ENCODE measurements at places on chromosomes 11 and 22. TPM values are rescaled to one million over a fixed set of nuclear protein-coding genes. Genes with fewer than 3 reads are reported as not detected.

Gene PI4KA
- 92.3 TPM for total RNA-seq

Gene CD3G
- not detected for total RNA-seq

DNA sequence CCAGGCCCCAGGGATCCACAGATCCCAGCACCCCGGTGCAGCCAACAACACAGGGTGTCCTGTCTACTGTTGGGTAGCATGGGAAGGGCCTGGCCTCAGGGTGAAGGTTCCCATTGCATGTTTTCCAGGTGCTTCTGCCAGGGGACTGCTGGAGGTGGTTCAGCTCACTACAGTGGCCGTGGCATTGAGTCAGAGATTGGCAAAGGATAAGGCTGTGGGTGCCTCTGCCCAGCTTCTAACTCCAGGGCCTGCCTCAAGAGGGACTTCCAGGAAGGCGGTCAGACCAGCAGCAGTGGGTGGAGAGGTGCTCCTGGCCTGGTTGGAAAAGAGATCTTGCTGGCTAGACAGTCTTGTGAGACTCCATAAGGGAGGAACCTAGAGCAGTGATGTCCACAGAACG is 20.9 kb downstream of the CSNK1E start:
- H3K4me1 ChIP-seq, result peaks cover 22% of the 10 kb centered on the region
- H3K4me3 ChIP-seq, result no peak overlapping the region
- H3K27ac ChIP-seq, result no peak overlapping the region
- no peaks in the 10 kb centered on the region for H3K27me3 ChIP-seq
- DNase-seq, result no peak

- H3K4me3 ChIP-seq, result no peak overlapping the region
- H3K36me3 ChIP-seq, result no peaks in the 10 kb centered on the region
- no peaks in the 10 kb centered on the region for H3K27me3 ChIP-seq
- no peak for DNase-seq
- H3K4me1 ChIP-seq, result peaks cover 53% of the 10 kb centered on the region
- peak overlapping the region; percentile 46 for H3K27ac ChIP-seq
Measured at GRCh38 chr11:102187416-102188151, 77.3 kb downstream of the YAP1 start.

- H3K27me3 ChIP-seq, result peaks cover 43% of the 10 kb centered on the region
- H3K4me1 ChIP-seq, result no peaks in the 10 kb centered on the region
- DNase-seq, result peak; percentile 88
- no peak overlapping the region for H3K4me3 ChIP-seq
- H3K36me3 ChIP-seq, result no peaks in the 10 kb centered on the region
Measured at GRCh38 chr22:48943567-48944432, 883.9 kb downstream of the BRD1 start.

GRCh38 chr22:18136563-18137320 is 13.2 kb upstream of the USP18 start:
- H3K4me1 ChIP-seq, result no peaks in the 10 kb centered on the region
- H3K4me3 ChIP-seq, result no peak overlapping the region
- no peak for DNase-seq
- no peaks in the 10 kb centered on the region for H3K27me3 ChIP-seq
- H3K36me3 ChIP-seq, result peaks cover 8% of the 10 kb centered on the region

- no peaks in the 10 kb centered on the region for H3K27me3 ChIP-seq
- no peak overlapping the region for H3K4me3 ChIP-seq
- peaks cover 5% of the 10 kb centered on the region for H3K4me1 ChIP-seq
- DNase-seq, result no peak
- H3K36me3 ChIP-seq, result no peaks in the 10 kb centered on the region
Measured at GRCh38 chr11:68658661-68659060, 25.7 kb upstream of the GAL start.

DNA sequence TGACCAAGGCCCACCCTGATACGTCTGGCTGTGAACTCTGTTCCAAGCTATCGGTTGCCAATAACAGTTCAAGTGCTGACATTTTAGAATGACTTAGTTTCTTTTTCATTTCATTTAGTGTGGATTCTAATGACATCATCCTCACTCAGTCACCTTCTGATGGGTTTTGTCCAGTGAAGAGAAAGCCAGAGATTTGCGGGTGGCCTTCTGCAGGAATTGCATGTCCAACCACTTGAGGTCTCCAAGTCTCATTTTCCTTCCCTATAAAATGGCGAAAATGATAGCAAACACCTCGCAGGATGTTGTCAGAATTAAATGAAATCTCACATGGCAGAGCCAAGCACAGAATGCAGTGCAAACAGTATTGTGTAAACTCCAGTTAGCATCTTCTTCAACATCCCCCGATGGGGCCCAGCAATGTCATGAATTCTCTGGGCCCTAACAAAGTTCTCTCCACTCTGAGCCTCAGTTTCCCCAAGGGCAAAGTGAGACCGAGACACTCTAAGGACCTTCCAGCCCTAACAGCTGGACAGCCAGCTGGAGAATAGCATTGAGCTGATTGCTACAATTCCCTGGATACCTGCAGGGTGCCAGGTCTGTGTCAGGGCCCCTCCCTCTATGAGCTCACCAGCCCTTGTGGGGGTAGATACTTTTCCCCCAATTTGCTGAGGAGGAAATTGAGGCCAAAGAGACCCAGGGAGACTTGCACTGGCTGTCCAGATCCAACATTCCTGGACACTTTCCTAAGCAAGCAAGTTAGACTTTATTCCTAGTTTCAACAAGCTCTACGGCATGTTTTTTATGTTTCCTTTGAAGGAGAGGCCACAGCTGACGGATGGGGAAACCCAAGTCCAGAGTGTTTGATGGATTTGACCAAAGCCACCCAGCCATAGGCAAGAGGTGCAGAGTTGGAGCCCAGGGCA is 286.7 kb downstream of the MN1 start:
- H3K4me1 ChIP-seq, result peaks cover 10% of the 10 kb centered on the region
- DNase-seq, result no peak
- no peaks in the 10 kb centered on the region for H3K36me3 ChIP-seq
- H3K27me3 ChIP-seq, result no peaks in the 10 kb centered on the region

DNA sequence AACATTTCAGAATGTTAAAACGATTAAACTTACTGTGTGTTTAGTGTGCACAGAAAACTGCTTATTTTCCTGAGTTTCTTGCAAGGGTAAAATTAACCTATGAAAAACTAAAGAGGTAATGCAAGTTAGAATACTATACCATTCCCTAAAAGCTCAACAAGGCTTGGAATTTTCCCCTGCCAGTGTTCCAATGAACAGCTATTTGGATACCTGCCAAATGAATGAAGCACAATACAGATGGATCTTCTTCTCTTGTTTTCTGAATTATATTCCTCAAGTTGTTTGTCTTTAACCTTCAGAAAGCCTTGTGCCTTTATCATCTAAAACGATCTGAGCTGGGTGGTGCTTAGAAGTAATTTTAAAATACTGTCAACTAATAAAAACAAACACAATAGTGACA is 204.5 kb downstream of the LRRC4C start:
- H3K27me3 ChIP-seq, result no peaks in the 10 kb centered on the region
- H3K4me1 ChIP-seq, result no peaks in the 10 kb centered on the region
- no peak overlapping the region for H3K27ac ChIP-seq
- no peaks in the 10 kb centered on the region for H3K36me3 ChIP-seq

GRCh38 chr11:73361953-73362776 is 14.0 kb upstream of the RELT start:
- peaks cover 64% of the 10 kb centered on the region for H3K36me3 ChIP-seq
- no peak for DNase-seq
- H3K27ac ChIP-seq, result no peak overlapping the region
- peaks cover 28% of the 10 kb centered on the region for H3K4me1 ChIP-seq
- H3K4me3 ChIP-seq, result no peak overlapping the region

- H3K27me3 ChIP-seq, result peaks cover 11% of the 10 kb centered on the region
- no peak overlapping the region for H3K4me3 ChIP-seq
- no peaks in the 10 kb centered on the region for H3K36me3 ChIP-seq
- H3K4me1 ChIP-seq, result no peaks in the 10 kb centered on the region
- no peak overlapping the region for H3K27ac ChIP-seq
- DNase-seq, result no peak
Measured at GRCh38 chr22:34760276-34761008, 305.5 kb upstream of the ISX start.

GRCh38 chr11:33256031-33256812 is 959 bp upstream of the HIPK3 start:
- H3K27me3 ChIP-seq, result no peaks in the 10 kb centered on the region
- no peaks in the 10 kb centered on the region for H3K36me3 ChIP-seq
- peak overlapping the region; percentile 92 for H3K4me3 ChIP-seq
- H3K27ac ChIP-seq, result peak overlapping the region; percentile 96
- H3K4me1 ChIP-seq, result peaks cover 25% of the 10 kb centered on the region

DNA sequence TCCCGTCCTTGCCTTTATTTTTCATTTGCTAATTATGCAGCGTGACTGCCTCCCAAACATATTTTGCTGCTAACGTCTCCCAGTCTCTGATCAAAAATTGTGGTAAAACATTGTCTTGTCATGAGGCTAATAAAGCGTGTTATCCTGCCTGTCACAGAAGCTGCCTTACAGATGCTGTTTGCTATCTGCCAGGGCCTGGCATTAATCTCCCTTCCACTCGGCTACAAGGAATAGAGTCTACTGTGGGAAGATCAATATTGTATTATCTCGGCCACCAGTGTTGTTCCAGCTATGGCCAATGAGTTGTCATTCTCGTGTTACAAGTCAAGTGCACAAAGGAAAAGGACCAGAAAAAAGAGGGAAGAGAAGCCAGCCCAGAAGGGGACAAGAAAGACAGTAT is 100.3 kb downstream of the SEZ6L start:
- no peaks in the 10 kb centered on the region for H3K27me3 ChIP-seq
- H3K36me3 ChIP-seq, result no peaks in the 10 kb centered on the region
- H3K27ac ChIP-seq, result no peak overlapping the region

All from esophagus muscularis mucosa (tissue), 4 donors.